Body of pancreas (tissue), 4 donors: ENCODE measurements at places on chromosomes 2 and 18.

DNA sequence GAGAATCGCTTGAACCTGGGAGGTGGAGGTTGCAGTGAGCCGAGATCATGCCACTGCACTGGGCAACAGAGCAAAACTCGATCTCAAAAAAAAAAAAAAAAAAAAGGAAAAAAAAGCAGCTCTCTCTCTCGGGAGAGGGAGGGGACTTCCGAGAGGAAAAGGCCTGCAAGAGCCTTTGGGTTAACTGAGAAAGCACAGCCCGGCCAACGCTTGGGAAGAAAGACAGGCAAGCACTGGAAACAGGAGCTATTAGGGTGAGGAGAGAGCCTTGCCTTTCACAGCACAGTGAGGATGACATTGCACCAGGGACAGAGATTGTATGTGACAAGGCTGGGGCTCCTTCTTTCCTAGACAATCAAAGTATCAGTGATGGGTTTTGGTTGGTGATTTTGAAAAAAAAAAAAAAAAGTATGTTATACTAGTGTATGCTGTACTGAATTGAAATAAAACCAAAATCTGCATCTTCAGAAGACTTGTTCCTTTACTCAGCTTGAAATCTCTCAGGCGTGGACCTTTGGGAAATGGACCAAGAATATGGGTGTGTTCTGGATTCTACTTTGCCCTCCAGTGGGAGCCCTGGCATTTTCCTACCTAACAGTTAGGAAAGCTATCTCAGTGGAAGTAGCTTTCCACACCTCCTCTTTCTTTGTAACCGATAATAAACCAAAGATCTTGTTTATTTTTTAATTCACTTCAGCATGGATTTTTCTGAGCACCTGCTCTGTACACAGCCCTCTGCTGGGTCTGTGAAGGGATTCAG lies 16.7 kb downstream of the SRSF7 start:
- H3K4me1 ChIP-seq = peaks cover 27% of the 10 kb centered on the region
- H3K36me3 ChIP-seq = no peaks in the 10 kb centered on the region
- DNase-seq = no peak
- no peaks in the 10 kb centered on the region for H3K27me3 ChIP-seq

DNA sequence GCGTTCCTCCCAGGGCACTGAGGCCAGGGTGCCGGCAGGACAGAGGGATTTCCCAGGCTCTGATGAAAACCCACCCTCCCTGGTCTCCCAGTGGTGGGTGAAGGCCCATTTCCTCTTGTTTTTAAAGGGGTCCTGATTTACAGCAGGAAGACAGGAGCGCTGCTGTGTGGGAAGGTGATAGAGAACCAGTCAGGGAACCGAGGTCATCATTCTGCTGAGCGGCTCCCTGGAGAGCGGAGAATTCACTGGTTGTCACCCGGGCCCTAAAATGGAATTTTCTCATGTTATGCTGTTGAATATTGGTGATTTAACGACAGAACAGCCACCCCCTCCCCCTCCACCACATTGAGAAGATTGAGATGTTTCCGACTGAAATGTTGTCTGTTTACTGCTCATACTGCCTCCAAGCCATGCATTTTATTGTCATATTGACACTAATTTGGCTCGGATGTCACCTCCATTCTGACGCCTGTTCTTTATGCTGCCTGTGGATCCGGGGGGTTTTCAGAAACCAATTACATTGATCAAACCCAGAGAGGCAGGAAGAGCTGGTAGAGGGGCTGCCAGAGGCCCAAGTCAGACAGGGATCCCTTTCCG lies 225.2 kb downstream of the GLI2 start:
- H3K27me3 ChIP-seq = no peaks in the 10 kb centered on the region
- no peak overlapping the region for H3K4me3 ChIP-seq
- H3K4me1 ChIP-seq = no peaks in the 10 kb centered on the region
- no peaks in the 10 kb centered on the region for H3K36me3 ChIP-seq

GRCh38 chr2:118183381-118183780 lies 95.1 kb downstream of the INSIG2 start:
- H3K4me3 ChIP-seq = no peak overlapping the region
- no peak for DNase-seq
- H3K36me3 ChIP-seq = no peaks in the 10 kb centered on the region
- H3K27ac ChIP-seq = no peak overlapping the region
- peaks cover 9% of the 10 kb centered on the region for H3K4me1 ChIP-seq

DNA sequence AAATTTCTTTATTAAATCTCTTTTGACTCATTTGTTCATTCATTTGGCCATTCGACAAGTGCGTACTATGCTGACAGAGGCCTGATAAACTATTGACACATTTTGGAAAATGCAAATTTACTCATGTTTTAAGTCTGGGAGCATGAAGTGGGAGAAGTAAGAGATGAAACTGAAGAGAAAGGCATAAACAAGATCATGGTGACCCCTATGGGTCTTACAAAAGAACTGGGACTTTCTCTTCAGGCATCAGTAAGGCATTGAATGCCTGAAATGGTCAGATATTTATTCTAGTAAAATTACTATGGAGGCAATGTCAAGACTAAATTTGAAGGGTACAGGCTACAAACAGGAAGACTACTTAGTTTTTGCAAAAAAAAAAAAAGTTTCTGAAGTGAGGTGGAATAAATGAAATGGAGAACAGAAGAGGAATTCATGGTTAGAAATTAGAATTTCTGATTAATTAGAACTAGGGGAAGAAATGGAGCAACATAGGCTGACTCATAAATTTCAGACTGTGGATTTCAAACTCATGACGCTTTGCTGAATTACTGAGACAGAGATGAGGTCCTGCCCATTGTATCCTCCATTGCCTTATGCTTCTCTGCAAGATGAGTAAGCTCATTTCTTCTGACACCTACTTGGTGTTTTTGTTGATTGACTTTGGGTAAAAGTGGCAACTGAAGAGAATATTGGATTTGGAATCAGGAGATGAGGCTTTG lies 32.7 kb downstream of the VSNL1 start:
- no peaks in the 10 kb centered on the region for H3K4me1 ChIP-seq
- DNase-seq = no peak
- no peaks in the 10 kb centered on the region for H3K36me3 ChIP-seq
- no peaks in the 10 kb centered on the region for H3K27me3 ChIP-seq

- H3K4me1 ChIP-seq = no peaks in the 10 kb centered on the region
- no peak overlapping the region for H3K27ac ChIP-seq
- H3K4me3 ChIP-seq = no peak overlapping the region
- no peaks in the 10 kb centered on the region for H3K36me3 ChIP-seq
- no peak for DNase-seq
These were observed 554.0 kb downstream of the RIT2 start for GRCh38 chr18:42561521-42561920.

- no peaks in the 10 kb centered on the region for H3K36me3 ChIP-seq
- H3K27ac ChIP-seq = no peak overlapping the region
- DNase-seq = peak; percentile 32
These were observed 132.5 kb downstream of the SPHKAP start for GRCh38 chr2:228048838-228049490.

GRCh38 chr2:216519154-216519762 lies 20.6 kb downstream of the RPL37A start:
- peak; percentile 89 for DNase-seq
- H3K27me3 ChIP-seq = no peaks in the 10 kb centered on the region
- no peaks in the 10 kb centered on the region for H3K36me3 ChIP-seq
- no peak overlapping the region for H3K4me3 ChIP-seq

GRCh38 chr2:238142382-238143205 lies 4.1 kb downstream of the KLHL30 start:
- H3K27me3 ChIP-seq = no peaks in the 10 kb centered on the region
- no peak for DNase-seq
- H3K36me3 ChIP-seq = no peaks in the 10 kb centered on the region
- H3K4me1 ChIP-seq = peaks cover 6% of the 10 kb centered on the region

DNA sequence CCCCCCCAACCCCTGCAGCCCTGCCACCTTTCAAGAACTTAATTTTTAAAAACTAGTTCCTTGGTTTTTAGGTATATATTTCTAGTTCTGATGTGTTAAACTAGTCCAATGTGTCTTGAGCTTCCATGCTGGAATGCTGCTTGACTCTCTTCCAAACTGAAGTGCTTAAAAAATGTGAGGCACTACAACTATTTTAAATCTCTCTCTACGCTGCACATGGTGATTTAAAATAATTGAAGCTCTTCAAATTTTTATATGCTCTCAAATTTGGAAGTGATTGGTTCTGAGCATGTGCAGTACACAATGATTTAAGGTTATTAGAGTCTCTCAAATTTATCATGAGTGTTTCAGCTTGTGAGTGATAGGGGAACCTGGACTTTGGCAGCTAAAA lies 192.6 kb upstream of the ZEB2 start:
- no peak for DNase-seq
- no peaks in the 10 kb centered on the region for H3K27me3 ChIP-seq
- no peaks in the 10 kb centered on the region for H3K36me3 ChIP-seq
- no peaks in the 10 kb centered on the region for H3K4me1 ChIP-seq

DNA sequence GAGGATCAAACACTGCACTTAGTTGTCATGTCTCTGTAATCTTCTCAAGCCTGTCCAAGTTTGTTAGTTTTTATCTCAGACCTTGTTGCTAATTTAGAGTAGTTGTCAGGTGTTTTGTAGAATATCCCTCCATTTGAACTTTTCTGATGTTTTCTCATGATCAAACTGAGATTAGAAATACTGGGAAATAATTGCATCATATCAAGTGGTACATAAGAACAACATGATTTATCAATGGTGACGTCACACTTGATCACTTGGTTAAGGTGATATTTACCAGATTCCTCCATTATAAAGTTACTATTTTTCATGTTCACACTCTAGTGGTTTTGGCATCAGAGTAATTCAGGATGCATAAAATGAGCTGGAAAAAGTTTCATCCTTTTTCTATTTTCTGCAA lies 1182.4 kb upstream of the ZEB2 start:
- H3K36me3 ChIP-seq = no peaks in the 10 kb centered on the region
- no peaks in the 10 kb centered on the region for H3K27me3 ChIP-seq
- no peak for DNase-seq
- H3K4me3 ChIP-seq = no peak overlapping the region
- no peak overlapping the region for H3K27ac ChIP-seq

DNA sequence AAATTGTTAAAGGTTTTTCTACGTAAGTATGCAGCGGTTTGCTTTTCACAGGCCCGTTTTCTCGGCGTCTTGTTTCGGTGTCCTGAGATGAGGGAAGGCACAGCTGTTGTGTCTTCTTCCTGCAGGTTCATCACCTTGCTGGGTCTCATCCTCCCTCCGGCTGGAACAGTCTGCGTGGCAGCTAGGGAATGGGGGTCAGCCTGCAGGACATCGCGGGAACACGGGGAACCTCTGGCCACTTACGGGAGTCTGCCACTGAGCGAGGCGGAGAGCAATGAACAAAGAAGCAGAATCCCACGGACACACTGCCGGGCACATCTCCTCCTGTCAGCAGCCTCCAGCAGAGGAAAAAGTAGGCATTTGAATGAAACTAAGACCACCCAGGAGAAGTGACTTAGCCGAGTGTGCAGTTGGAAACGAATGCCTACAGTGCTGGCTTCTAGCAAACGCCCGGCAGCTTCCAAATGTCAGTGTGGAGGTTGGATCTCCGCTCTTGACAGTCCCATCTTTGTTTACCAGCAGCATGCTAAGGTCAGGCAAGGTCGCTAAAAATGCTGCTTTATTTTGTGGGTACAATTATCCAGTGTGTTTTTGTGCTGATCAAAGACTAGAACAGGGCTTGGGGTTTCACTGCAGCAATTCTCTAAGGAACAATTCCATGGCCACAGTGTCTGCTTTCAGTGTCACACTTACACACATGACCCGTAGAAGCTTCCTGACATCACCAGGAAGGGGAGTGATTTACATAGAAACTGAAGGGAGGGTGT lies 109.8 kb upstream of the SEC11C start:
- H3K4me3 ChIP-seq = no peak overlapping the region
- no peak overlapping the region for H3K27ac ChIP-seq
- no peak for DNase-seq
- H3K4me1 ChIP-seq = no peaks in the 10 kb centered on the region
- H3K36me3 ChIP-seq = no peaks in the 10 kb centered on the region
- no peaks in the 10 kb centered on the region for H3K27me3 ChIP-seq

DNA sequence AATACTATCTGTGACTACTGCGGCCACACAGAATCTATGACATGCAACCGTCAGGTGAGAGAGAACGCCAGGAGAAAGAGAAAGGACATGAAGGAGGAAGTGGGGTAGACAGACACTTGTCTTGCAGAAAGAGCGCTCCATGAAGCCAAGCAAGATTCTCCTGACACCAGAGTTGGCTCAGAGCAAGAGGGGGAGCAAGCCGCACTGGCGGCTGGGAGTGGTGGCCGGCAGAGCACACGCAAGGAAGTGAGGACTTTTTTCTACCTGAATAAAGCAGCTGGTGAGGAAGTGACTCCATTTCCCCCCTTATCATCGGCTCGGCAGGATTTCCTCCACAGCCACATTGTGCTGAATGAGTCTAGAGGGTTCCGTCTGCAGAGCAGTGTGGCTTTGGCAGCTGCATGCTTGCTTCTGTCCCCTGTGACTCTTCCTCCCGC lies 181.6 kb downstream of the BCL2 start:
- no peaks in the 10 kb centered on the region for H3K36me3 ChIP-seq
- H3K27me3 ChIP-seq = no peaks in the 10 kb centered on the region
- peaks cover under 1% of the 10 kb centered on the region for H3K4me1 ChIP-seq
- no peak overlapping the region for H3K27ac ChIP-seq

DNA sequence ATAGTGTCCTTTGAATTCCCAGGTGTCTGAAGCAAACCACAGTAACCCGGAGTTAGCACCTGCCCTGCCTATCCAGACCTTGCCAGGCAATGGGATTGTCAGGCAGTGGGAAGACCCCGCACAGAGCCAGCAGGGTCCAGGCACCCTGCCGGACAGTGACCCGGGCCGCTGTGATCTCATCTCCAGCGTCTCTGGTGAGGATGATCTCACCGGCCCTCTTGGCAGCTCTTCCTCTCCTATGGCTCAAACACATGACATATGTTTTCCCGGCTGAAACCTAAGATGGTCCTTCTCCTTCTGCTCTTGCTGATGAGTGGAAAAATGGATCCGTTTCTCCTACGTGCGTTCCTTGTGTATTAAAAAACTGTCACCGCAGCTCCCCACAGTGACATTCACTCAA lies 75.1 kb downstream of the ACOXL start:
- H3K36me3 ChIP-seq = no peaks in the 10 kb centered on the region
- H3K4me3 ChIP-seq = no peak overlapping the region
- no peaks in the 10 kb centered on the region for H3K27me3 ChIP-seq
- H3K4me1 ChIP-seq = no peaks in the 10 kb centered on the region

DNA sequence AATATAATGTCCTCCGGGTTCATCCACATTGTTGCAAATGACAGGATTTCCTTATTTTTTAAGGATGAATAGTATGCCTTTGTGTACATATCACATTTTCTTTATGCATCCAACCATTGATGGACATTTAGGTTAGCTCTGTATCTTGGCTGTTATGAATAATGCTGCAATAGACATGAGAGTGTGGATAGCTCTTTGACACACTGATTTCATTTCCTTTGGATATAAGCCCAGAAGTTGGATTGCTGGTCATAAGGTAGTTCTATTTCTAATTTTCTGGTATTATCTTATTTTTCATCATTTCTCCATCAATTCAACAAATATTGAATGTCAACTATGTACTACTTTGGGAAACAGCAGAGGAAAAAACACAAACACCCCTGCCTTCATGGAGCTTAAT lies 423.3 kb downstream of the MTX2 start:
- H3K4me1 ChIP-seq = no peaks in the 10 kb centered on the region
- DNase-seq = no peak
- H3K36me3 ChIP-seq = no peaks in the 10 kb centered on the region
- no peaks in the 10 kb centered on the region for H3K27me3 ChIP-seq
- H3K27ac ChIP-seq = no peak overlapping the region
- no peak overlapping the region for H3K4me3 ChIP-seq
